Right ventricle myocardium inferior (tissue), 1 donor: ENCODE measurements at places on chromosomes 5 and 9.

DNA sequence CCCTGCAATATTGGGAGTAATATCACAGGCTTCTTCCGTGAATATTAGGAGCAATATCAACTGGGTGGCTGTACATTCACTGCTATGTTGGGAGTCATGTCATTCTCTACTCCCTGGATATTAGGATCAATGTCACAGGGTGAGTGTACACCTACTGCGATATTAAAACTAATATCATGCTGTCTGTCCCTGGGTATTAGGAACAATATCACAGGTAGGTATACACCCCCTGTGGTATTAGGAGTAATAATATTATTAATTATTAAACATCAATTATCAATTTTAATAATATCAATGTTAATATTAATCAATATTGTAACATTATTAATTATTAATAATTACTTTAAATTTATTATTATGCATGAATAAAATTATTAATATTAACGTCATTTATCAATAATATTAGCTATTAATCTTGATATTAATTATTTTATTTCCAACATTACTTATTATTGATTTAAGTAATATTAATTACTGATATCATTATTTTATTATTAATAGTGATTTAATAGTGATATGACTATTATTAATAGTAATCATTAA, 121.9 kb downstream of the TMEM38B start:
- DNase-seq, result no peak

DNA sequence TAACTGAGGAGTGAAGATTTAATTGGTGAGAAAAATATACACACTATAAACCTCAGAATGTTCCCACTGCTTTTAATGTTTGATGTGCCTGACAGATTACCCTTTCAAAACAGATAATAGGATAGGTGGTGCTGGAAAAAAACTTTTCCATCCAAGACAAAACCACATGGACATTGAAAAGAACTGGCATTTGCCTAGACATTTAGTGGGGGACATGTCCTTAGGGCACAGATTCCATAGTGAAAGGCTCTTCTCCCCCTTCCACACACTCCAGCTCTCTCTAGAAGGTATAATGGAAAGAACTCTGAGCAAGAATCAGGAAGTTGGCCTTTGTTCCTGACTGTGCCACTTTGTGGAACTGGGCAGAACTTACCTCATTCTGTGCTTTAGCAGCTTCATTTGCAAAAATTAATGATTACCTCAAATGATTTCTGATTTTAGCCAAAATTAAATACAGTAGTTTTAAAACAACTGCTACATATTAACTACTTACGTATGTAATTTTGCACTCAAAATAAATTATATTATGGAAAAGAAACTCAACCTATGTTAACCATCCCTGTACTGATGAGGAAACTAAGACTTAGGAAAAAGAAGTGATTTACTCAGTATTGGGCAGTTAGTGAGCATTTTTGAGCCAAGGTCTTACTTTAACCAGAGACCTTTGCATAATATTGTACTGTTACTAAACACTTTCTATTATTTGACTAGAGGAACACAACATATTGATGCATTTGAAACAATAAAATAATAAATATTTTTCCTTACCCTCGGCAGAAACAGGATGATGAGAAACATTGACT, 43.3 kb downstream of the TMC1 start:
- DNase-seq, result no peak

DNA sequence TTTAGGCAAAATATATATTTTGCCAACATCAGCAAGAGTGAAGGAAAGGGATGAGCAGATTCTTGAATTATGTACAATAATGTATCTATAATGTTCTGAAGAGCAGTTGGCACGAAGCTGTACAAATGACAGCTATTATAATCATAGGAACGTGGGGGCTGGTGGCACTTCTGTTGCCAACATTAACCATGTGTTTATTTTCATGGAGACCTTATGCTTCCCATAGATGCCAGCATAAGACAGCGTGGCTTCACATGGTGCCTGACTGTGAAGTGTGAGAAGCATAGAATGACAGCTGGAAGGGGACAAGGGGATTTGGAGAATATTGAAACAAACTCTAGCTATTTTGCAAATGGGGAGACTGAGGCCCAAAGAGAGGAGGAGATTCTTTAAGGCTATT, 52.6 kb upstream of the ATP10B start:
- DNase-seq, result no peak

DNA sequence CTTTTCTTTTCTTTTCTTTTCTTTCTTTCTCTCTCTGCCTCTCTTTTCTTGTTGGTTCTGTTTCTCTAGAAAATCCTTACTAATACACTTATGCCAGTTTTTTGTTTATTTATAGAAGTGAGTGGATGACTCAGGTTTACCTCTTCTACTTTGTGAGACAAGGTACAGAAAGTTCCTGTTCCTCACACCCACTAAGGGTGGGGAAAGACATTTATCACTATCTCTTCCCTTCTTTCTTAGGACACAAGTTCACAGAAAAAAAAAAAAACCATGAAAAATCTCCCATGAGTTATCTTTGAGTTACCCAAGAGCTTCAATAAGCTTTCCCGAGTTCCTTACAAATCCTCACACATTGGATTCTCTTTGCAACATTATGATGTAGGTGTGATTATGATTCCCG, 60.9 kb upstream of the CD180 start:
- DNase-seq, result no peak

DNA sequence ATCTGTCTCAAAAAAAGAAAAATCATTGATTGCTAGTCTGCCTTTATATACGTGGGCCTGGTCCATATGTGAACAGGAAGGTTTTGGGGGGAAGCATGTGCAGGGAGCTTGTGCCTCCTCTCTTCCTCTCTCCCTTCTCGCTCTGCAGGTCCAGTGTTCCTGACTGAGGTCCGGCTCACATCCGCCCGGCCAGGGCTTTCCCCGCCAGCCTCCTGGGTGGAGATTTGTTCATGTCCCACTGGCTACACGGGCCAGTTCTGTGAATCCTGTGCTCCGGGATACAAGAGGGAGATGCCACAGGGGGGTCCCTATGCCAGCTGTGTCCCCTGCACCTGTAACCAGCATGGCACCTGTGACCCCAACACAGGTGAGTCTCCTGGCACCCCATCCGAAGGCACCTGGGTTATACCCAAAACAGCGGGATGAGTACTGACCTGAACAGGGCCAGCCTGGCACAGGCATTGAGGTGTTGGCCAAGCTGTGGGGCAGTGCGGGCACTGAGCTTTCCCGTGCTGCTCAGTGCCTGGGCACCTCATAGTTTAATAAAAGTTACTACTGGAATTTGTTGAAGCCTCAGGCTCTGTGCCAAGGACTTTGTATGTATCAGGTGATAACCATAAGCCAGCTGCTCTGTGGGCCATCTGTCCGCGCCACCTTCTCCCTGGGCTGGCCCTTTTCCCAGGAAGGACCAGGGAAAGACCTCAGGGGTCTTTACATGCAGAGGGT, 39.4 kb upstream of the AIF1L start:
- no peak for DNase-seq
